Hematopoietic multipotent progenitor cell treated with erythropoietin and hydrocortisone succinate and interleukin-3 and kit ligand, for 4 days (in vitro differentiated cells): ENCODE measurements at places on chromosomes 12 and 14.

DNA sequence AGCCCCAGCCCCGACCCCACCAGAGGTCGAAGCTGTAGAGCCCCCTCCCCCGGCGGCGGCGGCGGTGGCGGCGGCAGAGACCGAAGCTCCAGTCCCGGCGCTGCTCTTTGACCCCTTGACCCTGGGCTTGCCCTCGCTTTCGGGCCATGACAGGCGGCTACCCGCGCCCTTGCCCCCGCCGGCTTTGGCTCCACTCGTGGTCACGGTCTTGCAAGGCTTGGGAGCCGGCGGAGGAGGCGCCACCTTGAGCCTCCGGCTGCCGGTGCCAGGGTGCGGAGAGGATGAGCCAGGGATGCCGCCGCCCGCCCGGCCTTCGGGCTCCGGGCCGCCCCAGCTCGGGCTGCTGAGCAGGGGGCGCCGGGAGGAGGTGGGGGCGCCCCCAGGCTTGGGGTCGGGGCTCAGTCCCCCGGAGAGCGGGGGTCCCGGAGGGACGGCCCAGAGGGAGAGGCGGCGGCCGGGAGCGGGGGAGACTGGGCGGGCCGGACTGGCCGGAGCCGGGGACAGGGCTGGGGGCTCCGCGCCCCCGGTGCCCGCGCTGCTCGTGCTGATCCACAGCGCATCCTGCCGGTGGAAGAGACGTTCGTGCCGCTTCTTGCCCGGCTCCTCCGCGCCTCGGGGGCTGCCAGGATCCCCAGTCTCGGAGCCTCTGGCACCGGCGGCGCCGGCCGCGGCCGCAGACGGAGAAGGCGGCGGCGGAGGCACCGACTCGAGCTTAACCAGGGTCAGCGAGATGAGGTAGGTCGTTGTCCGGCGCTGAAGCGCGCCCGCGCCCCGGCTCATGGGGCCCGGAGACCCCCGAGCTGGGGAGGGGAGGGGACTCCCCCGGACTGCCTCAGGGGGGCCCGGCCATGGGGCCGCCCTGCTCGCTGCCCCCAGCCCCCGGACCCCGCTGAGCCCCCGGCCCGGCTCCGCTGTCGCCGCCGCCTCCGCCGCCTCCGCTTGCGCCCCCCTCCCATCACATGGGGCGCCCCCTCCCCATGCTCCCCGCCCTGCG lies 778 bp downstream of the AGAP2 start:
- DNase-seq, result no peak

DNA sequence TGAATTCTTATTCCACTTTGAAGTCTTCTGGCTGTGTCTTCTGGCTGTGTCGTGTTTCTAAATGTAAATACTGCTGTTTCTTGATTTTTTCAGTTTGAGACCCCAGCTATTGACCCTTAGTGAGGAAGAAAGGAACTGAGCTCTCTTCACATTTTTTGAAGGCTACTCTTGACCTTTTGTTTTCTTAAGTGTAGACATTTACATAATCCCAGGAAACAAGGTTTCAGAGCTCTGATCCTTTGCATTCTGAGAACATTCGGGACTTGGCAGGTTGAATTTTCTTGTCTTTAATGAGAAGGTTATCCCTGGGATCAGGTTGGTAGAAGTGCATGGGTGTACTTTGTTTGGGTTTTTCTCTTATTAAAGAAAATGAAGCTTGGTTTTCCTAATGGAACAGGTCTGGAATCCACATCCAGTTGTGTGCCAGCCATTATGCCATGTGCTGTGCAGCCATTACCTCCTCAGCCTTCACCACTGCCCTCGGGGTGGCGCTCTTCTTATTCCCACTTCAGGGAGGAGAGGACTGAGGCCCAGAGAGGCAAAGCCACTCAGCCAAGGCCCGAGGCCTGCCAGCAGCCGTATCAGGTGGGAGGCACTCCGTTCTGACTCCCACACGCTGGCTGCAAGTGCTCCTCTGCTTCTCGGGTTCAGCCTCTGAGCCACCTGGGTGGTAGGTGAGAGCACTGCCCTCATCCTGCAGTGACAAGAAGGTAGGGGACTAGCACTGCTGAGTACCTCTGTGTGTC lies 120.9 kb downstream of the BEGAIN start:
- no peak for DNase-seq

DNA sequence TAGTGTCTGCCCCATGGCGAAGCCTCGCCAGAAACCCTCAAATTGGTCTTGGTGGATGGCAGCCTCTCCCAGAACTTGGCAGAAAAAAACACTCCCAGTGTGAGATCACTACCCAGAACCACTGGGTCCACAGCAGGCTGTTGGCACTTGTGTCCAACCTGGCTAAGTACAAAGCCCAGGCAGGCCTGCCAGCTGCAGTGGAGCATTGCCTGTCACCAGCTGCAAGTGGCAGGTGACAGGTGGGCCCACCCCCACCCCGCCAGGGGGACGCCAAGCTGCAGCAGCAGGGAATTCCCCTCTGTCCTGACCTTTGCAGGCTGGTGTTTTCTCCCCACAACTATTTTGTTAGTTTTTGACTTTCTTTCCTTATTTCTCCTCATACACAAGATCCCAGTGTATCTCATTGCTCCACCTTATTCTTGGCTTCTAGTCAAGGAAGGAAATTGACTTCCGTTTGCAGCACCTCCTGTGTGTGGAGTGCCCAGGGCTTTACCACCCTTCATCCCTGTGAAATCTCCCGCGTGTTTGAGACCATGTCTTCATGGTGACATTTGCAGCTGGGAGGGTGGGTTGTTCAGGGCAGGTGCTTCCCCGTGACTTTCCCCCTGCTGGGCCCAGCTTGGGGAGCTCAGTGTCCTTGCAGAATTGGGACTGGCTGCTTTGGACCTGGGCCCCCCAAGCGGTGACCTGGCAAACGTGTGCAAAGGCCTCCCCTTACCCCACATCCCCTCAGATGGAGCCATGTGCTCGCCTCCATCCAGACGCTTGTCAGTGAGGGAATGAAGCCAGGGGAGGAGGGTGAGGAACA lies 73.8 kb upstream of the RIN3 start:
- DNase-seq, result no peak

DNA sequence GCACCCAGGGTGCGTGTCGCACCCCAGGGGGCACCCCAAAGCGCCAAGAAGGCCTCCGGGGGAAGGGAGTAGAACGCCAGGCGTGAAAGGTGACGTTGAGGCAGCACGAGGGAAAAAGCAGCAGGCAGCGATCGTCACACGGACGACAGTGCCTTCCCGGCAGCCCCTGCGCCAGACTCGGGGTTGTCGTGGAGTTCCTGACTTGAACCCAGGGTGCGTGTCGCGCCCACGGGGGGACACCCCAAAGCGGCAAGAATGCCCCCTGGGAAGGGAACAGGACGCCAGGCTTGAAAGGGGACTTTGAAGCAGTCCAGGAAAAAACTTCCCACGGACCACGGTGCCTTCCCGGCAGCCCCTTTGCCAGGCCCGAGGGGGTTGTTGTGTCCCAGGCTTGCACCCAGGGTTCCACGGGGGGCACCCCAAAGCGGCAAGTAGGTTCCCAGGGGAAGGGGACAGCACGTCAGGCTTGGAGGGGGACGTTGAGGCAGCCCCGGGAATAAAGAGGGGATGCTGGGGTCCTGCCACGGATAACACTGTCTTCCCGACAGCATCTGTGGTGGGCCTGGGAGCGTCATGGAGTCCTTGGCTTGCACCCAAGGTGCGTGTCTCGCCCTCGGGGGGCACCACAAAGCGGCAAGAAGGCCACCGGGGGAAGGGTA lies 159.2 kb upstream of the ALG10B start:
- DNase-seq, result no peak
